ENCODE measurements at places on chromosomes 5 and 9.

GRCh38 chr5:72667708-72668107, 148.8 kb upstream of the TNPO1 start:
- DNase-seq: no peak

- no peak for DNase-seq
Observed at GRCh38 chr9:116724123-116724522, 37.0 kb downstream of the TRIM32 start.

- no peak for DNase-seq
Observed at GRCh38 chr5:105146867-105147266, 1584.3 kb upstream of the NUDT12 start.

- DNase-seq: no peak
Observed at GRCh38 chr9:136693490-136694162, 6.4 kb upstream of the AGPAT2 start.

- DNase-seq: no peak
Observed at GRCh38 chr9:113464286-113464660, 746 bp downstream of the RGS3 start.

- no peak for DNase-seq
Observed at GRCh38 chr9:138042640-138043039, 165.1 kb downstream of the CACNA1B start.

Measured in effector memory CD8-positive, alpha-beta T cell (primary cell).